ENCODE measurements at places on chromosomes 1 and 21. TPM values are rescaled to one million over a fixed set of nuclear protein-coding genes. Genes with fewer than 3 reads are reported as not detected.
A peak's percentile ranks its signal among the peaks of the same experiment; 100 is the strongest.

- DNase-seq: no peak
- H3K4me3 ChIP-seq: no peak overlapping the region
- H3K27ac ChIP-seq: no peak overlapping the region
- H3K27me3 ChIP-seq: peaks cover 6% of the 10 kb centered on the region
- H3K4me1 ChIP-seq: peaks cover 4% of the 10 kb centered on the region
Observed at GRCh38 chr21:26471099-26471471, 102.0 kb downstream of the CYYR1 start.

DNA sequence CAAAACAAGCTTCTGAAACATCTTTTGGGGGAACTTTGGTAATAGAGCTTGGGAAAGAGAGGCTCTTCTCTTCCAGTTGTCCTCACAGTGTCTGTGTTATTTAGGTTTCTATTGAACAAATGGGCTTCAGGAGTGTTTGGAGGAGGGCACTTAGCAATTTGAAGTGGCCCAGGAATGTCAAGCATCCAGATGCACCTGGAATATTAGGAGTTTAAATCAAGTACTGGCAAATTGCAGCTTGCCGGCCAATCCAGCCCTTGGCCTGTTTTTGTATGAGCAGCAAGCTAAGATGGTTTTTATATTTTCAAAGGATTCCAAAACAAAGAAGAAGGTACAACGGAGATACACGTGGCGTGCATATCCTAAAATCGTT lies 94.7 kb downstream of the CCDC185 start:
- H3K27me3 ChIP-seq: peaks cover 3% of the 10 kb centered on the region
- H3K4me1 ChIP-seq: no peaks in the 10 kb centered on the region
- DNase-seq: no peak

GRCh38 chr1:165512816-165513215 lies 31.0 kb upstream of the LRRC52 start:
- H3K36me3 ChIP-seq: no peaks in the 10 kb centered on the region
- no peaks in the 10 kb centered on the region for H3K4me1 ChIP-seq
- H3K4me3 ChIP-seq: no peak overlapping the region
- no peak overlapping the region for H3K27ac ChIP-seq

GRCh38 chr1:169103480-169103893 lies 3.0 kb upstream of the ATP1B1 start:
- peaks cover 8% of the 10 kb centered on the region for H3K27me3 ChIP-seq
- no peak overlapping the region for H3K27ac ChIP-seq
- peaks cover 3% of the 10 kb centered on the region for H3K36me3 ChIP-seq

GRCh38 chr1:178536844-178537371 lies 24.0 kb downstream of the TEX35 start:
- DNase-seq: no peak
- no peak overlapping the region for H3K27ac ChIP-seq
- H3K4me1 ChIP-seq: no peaks in the 10 kb centered on the region
- peaks cover 4% of the 10 kb centered on the region for H3K27me3 ChIP-seq
- no peaks in the 10 kb centered on the region for H3K36me3 ChIP-seq
- H3K4me3 ChIP-seq: no peak overlapping the region

DNA sequence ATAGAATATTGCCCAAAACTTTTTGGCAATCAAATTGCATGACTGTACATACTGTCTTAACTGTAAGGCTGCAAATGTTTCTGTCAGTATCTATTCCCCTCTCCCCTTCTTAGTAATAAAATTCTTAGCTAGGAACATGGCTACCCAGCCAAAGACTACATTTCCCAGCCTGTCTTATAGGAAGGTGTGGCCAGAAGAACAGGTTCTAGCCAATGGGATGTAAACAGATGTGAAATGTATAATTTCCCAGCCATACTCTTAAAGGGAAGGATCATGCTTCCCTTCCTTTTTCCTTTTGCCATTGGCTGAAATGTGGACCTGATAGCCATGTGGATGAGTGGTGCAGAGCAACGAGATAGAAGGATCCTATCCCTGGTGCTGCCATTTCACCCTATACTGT lies 7.0 kb upstream of the HIVEP3 start:
- H3K27ac ChIP-seq: no peak overlapping the region
- H3K27me3 ChIP-seq: no peaks in the 10 kb centered on the region
- H3K4me3 ChIP-seq: no peak overlapping the region
- peaks cover 4% of the 10 kb centered on the region for H3K36me3 ChIP-seq

DNA sequence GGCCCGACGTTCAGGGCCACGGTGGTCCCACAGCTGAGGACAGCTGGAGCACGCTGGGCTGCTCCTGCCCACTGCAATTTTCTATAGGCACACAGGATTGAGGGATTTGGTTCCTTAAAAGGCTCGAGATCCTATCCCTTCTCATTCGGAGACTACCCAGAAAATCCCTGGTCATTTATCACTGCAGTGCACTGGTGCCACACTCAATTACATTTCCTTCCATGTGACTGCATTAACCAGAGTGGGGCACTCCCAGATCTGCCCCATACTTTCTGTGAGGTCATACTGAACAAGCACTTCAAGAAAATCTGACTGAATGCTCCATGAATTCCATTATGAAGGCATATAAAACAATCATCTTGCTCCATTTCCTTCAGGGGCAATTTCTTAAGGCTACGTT lies 49.8 kb upstream of the KCNE1 start:
- H3K36me3 ChIP-seq: no peaks in the 10 kb centered on the region
- no peak overlapping the region for H3K4me3 ChIP-seq
- H3K27me3 ChIP-seq: peaks cover 7% of the 10 kb centered on the region
- no peak overlapping the region for H3K27ac ChIP-seq
- peaks cover 6% of the 10 kb centered on the region for H3K4me1 ChIP-seq

DNA sequence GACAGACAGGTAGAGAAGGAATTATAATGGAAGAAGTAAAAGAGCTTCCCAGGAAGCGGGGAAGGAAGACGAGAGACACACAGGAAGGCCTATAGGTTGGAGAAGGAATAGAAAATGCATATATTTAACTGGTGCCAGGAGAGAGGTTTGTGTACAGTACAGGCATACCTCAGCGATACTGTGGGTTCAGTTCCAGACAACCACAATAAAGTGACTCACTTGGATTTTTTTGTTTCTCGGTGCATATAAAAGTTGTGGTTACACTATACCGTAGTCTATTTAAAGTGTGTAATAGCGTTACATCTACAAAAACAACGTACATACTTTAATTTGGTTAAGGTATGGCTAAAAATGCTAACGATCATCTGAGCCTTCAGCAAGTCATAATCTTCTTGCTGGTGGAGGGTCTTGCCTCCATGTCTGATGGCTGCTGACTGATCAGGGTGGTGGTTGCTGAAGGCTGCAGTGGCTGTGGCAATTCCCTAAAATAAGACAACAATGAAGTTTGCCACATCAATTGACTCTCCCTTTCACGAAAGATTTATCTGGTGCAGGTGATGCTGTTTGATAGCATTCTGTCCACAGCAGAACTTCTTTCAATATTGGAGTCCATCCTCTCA lies 16.0 kb downstream of the YARS1 start:
- H3K36me3 ChIP-seq: peaks cover 32% of the 10 kb centered on the region
- peak overlapping the region; percentile 26 for H3K4me3 ChIP-seq
- peaks cover 7% of the 10 kb centered on the region for H3K27me3 ChIP-seq
- no peak for DNase-seq
- H3K4me1 ChIP-seq: peaks cover 9% of the 10 kb centered on the region
- no peak overlapping the region for H3K27ac ChIP-seq

DNA sequence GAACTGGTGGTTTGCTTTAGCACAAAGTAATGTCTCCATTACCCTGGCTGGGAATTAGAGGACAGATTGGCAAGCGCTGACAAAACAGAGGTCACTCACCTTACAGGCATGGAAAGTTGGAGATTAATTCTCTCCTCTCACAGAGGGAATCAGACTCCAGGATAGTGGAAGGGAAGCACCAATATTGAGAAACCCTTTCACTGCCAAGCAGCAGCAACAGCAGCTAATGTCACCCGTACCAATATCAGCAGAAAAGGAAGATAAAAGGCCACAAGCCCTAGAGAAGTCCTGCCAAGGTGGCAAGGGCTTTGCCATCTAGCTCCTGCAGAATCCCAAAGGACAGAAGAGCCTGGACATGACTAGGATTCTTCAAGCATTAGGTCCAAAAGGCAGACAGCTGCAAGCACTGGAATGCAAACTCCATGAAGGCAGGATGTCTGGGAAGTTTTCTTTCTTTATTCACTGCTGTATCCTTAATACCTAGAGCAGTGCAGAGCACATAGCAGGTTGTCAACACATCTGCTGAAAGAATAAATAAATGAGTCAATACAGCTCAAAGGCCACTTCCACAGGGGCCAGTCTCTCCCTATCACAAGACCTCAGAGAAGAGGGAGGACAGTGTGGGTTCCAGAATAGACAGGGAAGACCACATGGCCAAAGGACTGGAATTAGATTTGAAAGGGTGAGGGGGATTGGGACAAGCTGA lies 57.2 kb downstream of the ERI3 start:
- no peaks in the 10 kb centered on the region for H3K27me3 ChIP-seq
- peaks cover 17% of the 10 kb centered on the region for H3K36me3 ChIP-seq
- peaks cover 15% of the 10 kb centered on the region for H3K4me1 ChIP-seq
- DNase-seq: no peak
- no peak overlapping the region for H3K27ac ChIP-seq

- DNase-seq: peak; percentile 69
- H3K36me3 ChIP-seq: peaks cover 3% of the 10 kb centered on the region
- H3K4me3 ChIP-seq: peak within 1 kb of the TSS; percentile 81
- peaks cover 21% of the 10 kb centered on the region for H3K4me1 ChIP-seq
Observed at GRCh38 chr1:32870615-32871363, at the start of gene FNDC5. Gene FNDC5 (minus strand): TSS chr1:32870912.

GRCh38 chr1:77292551-77292950 lies 10.7 kb downstream of the AK5 start:
- no peaks in the 10 kb centered on the region for H3K36me3 ChIP-seq
- no peaks in the 10 kb centered on the region for H3K4me1 ChIP-seq
- no peak for DNase-seq
- no peaks in the 10 kb centered on the region for H3K27me3 ChIP-seq
- H3K27ac ChIP-seq: no peak overlapping the region
- no peak overlapping the region for H3K4me3 ChIP-seq

RHD gene
- total RNA-seq: 0.38 TPM

CHODL gene
- 0.46 TPM for total RNA-seq

PTPRC gene
- total RNA-seq: not detected

FAM89A gene
- total RNA-seq: 48.0 TPM

CYP4A11 gene
- total RNA-seq: not detected

FAM163A gene
- total RNA-seq: not detected

DNAJC8 gene
- 99.0 TPM for total RNA-seq

PRELP gene
- 0.13 TPM for total RNA-seq

All from endothelial cell (in vitro differentiated cells).